ENCODE measurements at places on chromosomes 2 and 18.

GRCh38 chr18:54100920-54101470, 123.5 kb downstream of the MBD2 start:
- no peak for DNase-seq

GRCh38 chr2:119204525-119204924, 19.1 kb upstream of the STEAP3 start:
- peak; percentile 56 for DNase-seq

DNA sequence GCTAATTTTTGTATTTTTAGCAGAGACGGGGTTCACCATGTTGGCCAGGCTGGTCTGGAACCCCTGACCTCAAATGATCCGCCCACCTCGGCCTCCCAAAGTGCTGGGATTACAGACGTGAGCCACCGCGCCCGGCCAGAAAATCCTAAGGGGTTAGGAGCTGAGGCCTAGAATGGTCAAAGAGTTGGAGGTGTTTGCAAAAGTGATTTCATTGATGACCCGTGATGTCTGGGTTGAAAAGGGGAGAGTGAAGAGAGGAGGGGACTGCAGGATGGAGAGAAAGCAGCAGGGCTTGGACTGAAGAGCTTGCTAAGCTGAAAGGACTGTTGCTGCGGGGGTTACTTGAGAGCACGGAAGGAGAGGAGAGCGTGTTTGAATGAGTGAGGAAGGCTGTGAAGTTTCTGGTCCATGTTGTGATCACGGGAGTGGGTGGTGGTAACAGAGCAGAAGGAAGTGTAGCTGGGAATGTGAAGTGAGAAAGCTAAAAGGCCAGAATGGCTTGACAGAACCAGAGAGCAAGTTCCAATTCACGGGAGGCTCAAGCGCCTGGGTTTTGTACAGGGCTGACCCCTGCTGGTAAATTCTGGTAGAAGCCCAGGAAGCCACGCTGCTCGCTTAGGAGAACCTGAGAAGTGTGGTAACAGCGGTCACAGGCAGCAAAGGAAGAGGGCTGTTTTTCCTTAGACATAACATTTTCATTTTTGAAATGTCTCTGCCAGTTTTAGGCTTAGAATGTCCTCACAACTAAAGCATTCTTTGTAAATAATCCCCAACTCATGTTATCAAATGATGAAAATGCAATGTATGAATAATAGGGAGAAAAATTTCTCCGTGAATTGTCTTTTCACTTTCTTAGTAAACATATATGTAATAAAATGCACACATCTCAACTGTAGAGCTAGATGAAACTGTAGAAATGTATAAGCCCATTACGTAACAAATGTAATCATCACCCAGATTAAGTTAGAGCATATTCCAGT, 40.5 kb upstream of the ACTR2 start:
- peak; percentile 70 for DNase-seq

- no peak for DNase-seq
Measured at GRCh38 chr2:28310107-28310506, 82.6 kb upstream of the FOSL2 start.

GRCh38 chr2:45869165-45869501, 217.7 kb downstream of the PRKCE start:
- no peak for DNase-seq

- no peak for DNase-seq
Measured at GRCh38 chr2:191626497-191627151, 51.3 kb upstream of the NABP1 start.

GRCh38 chr2:207075456-207075855, 90.3 kb downstream of the KLF7 start:
- DNase-seq = no peak

DNA sequence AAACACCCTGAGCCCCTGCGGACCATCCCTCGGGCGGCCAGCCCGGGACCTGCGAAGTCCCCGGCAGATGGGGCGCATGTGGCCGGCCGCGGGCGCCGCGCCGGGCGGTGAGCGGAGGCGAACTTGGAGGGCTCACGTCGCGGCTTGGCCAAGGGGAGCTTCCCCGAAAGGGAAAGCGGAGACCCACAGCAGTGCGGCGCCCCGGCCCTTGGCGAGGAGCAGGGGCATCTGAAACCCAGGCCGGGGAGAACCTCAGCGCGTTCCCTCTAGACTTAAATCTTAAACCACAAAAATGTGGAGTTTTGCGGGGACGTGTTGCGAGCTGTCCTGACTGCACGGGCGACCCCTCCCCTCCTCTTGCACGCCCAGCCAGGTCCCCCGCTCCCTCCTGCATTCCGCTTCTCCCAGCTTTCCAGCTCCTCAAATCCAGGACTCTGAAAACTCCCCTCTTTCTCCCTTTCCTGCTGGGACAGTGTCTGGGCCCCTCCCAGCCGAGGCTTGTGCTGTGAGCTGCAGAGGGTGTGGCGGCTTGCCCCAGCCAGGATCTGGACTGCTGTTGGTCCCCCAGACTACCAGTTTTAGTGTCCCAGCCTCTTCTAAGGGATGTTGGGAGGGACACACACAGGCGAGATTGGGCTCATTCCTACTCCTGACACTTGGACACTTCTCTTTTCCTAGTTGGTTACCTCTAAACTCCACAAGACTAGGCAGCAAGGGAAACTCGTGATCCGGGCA, 1.3 kb downstream of the FMNL2 start:
- DNase-seq = peak; percentile 82

DNA sequence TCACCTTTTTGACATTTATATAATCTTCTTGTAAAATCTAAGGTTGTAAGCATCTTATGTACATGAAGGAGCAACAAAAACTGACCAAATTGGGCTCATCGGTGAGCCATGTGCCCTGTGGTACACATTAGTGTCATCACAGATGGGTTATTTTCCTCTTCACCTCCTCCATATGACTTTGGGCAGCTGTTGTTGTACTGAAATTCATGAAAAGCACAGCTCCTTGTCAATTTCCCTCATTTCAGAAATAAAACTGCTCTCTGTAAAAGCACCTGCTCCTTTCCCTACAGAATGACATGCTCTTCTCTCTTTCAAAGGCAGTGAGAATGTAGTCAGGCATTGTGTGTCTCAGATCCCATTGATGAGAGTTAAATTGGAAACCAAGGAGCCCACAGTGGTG, 42.0 kb downstream of the DTNA start:
- DNase-seq = no peak

DNA sequence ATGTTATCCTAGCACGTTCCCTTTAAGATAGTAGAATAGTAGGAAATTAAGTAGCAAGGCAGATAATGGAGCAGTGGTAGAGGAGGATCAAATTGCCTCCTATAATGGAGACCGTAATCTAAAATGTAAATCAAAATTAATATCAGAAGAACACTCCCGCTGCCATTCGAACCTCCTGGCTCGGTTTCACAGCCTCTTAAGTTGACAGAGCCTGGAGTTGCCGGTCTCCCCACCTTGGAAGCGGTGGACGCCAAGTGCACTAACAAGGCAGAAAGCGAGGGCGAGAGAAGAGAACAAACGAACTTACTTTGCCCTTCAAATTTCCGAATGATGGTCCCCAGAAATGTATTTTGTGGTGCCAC, 450 bp downstream of the KCNH7 start:
- DNase-seq = no peak

- DNase-seq = no peak
Measured at GRCh38 chr2:128202791-128203190, 111.8 kb downstream of the UGGT1 start.

GRCh38 chr2:155748131-155748530, 584.4 kb downstream of the NR4A2 start:
- no peak for DNase-seq

DNA sequence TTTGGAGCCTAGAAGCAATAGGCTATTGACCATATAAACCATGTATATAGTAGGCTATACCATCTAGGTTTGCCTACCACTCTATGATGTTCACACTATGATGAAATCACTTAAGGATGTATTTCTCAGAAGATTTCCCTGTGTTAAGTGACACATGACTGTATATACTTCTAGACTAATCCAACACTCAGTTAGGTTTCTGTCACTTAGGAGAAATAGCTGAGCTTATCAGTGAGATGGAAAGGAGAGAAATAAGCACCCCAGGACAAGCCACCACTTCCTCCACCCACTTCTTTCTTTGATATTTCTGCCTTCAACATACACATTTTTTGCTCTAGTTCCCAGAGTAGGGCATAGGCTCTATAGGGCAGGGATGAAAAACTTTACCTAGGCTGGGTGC, 7.8 kb downstream of the PECR start:
- DNase-seq = no peak

- peak; percentile 48 for DNase-seq
Measured at GRCh38 chr2:96265349-96265839, 403 bp downstream of the TMEM127 start.

GRCh38 chr2:150909613-150910012, 352.1 kb downstream of the RBM43 start:
- DNase-seq = no peak

DNA sequence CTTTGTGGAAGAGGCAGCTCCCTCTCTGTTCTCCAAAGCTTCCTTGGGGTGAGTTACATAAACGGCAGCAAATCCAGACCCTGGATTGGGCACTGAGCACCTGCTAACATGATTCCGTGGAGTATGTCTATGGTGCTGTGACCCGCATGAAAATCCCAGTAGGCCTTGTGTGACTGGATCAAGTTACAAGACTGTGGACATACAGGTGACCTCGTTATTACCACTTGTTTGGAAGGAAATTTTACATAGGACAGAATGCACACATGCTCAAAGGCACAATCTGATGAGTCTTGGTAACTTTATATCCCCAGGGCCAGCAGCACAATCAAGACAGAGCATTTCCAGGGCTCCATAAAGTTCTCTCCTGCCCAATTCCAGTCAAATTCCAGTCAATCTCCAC, 120.2 kb upstream of the OTOS start:
- DNase-seq = no peak

- no peak for DNase-seq
Measured at GRCh38 chr2:105749583-105750400, 5.1 kb downstream of the NCK2 start.

- peak; percentile 39 for DNase-seq
Measured at GRCh38 chr2:64606479-64607363, 47.0 kb downstream of the SERTAD2 start.

DNA sequence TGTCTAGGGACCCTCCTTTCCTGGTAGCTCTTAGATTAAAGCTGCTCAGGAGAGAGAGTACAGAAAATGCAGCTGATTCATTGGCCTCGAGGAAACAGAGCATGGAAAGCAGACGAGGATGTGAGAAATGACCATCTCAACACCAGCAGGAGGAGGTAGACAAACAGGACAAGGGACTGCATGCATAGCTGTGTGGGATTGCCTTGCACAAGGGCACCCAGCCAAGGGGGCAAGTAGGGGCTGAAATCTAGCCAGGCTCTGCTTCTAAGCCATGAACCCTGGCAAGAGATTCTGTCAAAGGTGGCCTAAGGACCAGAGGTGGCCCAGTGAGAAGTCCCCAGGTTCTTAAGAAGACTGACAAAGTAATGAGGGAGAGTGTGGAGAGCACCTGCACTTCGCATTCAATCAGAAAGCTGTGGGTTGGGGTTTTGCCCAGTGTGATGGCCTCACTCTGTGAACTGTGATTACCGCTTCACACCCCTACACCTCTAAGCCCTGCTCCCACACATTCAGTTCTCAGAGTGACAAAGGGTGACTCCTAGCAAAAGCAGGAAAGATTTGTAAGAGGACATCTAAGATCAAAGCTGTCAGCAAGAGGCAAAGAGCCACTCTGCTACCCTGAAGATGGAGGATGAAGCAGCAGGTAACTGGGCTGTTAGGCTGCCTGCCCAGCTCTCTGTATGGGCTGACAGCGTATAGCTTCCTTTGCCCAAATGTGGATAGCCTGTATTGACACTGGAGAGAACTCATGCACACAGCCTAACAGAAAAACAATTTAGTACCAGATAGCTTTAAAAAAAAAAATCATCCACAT, 151.3 kb upstream of the PELI1 start:
- DNase-seq = no peak

Data from posterior cingulate gyrus (tissue), 11 donors.